ENCODE measurements at places on chromosomes 11 and 22. TPM values are rescaled to one million over a fixed set of nuclear protein-coding genes. Genes with fewer than 3 reads are reported as not detected.

The LRRC75B gene
- polyA plus RNA-seq = 23.4 TPM

The MUC5AC gene
- not detected for polyA plus RNA-seq

The HBE1 gene
- polyA plus RNA-seq = not detected

The SAAL1 gene
- polyA plus RNA-seq = 9.8 TPM

The RFPL1 gene
- not detected for polyA plus RNA-seq

The WNT7B gene
- polyA plus RNA-seq = 2.4 TPM

The SHANK3 gene
- polyA plus RNA-seq = 8.8 TPM

The OR56B1 gene
- not detected for polyA plus RNA-seq

The CLTCL1 gene
- polyA plus RNA-seq = 4.0 TPM

DNA sequence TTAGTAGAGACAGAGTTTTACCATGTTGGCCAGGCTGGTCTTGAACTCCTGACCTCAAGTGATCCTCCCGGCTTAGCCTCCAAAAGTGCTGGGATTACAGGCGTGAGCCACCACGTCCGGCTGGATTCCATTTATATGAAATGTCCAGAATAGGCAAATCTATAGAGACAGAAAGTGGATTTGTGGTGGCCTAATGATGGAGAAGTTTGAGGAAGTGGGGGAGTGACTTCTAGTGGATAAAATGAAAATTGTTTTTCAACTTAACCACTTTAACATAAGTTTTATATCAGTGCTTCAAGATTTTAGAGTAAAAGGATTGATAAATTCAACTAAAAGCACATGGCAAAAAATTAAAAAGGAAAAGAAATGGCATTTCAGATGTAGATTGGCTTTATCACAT is 66.2 kb downstream of the HIPK3 start:
- peaks cover 3% of the 10 kb centered on the region for H3K4me1 ChIP-seq
- no peak overlapping the region for H3K4me3 ChIP-seq
- H3K27me3 ChIP-seq = no peaks in the 10 kb centered on the region

DNA sequence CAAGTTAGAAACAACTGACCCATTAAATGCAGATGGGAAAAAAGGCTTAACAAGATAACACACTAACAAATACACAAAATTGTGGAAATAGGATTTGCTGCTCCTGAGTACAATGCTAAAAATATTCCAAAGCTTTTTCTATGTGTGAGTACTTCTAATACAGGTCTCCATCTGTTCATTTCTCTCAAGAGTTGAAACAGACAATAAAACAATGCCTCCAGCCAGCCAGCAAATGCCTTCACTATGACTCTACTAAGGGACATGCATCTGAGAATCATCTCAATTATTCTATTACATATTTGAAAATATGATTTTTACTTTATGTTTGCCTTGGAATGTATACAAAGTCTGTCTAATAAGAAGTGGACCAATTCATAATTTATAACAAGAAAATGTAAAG is 119.0 kb downstream of the CADM1 start:
- no peaks in the 10 kb centered on the region for H3K27me3 ChIP-seq
- H3K4me3 ChIP-seq = no peak overlapping the region
- no peaks in the 10 kb centered on the region for H3K36me3 ChIP-seq
- H3K27ac ChIP-seq = no peak overlapping the region
- H3K4me1 ChIP-seq = no peaks in the 10 kb centered on the region
- no peak for DNase-seq

GRCh38 chr11:15622231-15622890 is 507.6 kb downstream of the INSC start:
- H3K27ac ChIP-seq = no peak overlapping the region
- H3K4me3 ChIP-seq = no peak overlapping the region
- no peaks in the 10 kb centered on the region for H3K4me1 ChIP-seq

- no peak overlapping the region for H3K27ac ChIP-seq
- H3K36me3 ChIP-seq = no peaks in the 10 kb centered on the region
Observed at GRCh38 chr11:113681711-113682413, 24.2 kb downstream of the TMPRSS5 start.

- H3K27ac ChIP-seq = no peak overlapping the region
- H3K4me3 ChIP-seq = no peak overlapping the region
- no peaks in the 10 kb centered on the region for H3K36me3 ChIP-seq
Observed at GRCh38 chr22:19723983-19724827, 866 bp downstream of the GP1BB start.

DNA sequence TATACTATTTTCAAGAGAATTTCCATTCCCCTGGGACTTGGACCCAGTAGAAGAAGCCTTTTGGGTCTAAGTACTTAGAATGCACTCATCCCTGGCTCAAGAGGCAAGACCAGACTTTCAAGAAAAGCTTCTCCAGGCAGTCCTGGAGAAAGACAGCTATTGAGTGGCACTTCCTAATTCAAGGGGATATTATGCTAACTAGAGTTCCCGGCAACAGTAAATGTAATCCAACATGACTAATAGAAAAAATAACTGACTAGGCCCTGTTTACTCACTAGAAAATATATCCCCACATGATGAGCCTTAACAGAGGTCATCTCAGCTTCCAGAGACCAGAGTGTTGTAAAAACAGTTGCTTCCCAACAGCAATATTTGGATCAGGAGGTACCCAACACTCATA is 47.2 kb upstream of the AKIP1 start:
- no peak overlapping the region for H3K4me3 ChIP-seq
- H3K4me1 ChIP-seq = no peaks in the 10 kb centered on the region
- no peak overlapping the region for H3K27ac ChIP-seq
- DNase-seq = no peak
- H3K27me3 ChIP-seq = no peaks in the 10 kb centered on the region

GRCh38 chr11:94175535-94175934 is 46.9 kb downstream of the PANX1 start:
- no peak overlapping the region for H3K4me3 ChIP-seq
- H3K36me3 ChIP-seq = peaks cover 3% of the 10 kb centered on the region
- H3K27me3 ChIP-seq = no peaks in the 10 kb centered on the region

GRCh38 chr22:49480896-49481658 is 346.6 kb downstream of the BRD1 start:
- no peak overlapping the region for H3K4me3 ChIP-seq
- H3K27ac ChIP-seq = no peak overlapping the region
- peaks cover 4% of the 10 kb centered on the region for H3K27me3 ChIP-seq
- no peaks in the 10 kb centered on the region for H3K4me1 ChIP-seq
- H3K36me3 ChIP-seq = no peaks in the 10 kb centered on the region

DNA sequence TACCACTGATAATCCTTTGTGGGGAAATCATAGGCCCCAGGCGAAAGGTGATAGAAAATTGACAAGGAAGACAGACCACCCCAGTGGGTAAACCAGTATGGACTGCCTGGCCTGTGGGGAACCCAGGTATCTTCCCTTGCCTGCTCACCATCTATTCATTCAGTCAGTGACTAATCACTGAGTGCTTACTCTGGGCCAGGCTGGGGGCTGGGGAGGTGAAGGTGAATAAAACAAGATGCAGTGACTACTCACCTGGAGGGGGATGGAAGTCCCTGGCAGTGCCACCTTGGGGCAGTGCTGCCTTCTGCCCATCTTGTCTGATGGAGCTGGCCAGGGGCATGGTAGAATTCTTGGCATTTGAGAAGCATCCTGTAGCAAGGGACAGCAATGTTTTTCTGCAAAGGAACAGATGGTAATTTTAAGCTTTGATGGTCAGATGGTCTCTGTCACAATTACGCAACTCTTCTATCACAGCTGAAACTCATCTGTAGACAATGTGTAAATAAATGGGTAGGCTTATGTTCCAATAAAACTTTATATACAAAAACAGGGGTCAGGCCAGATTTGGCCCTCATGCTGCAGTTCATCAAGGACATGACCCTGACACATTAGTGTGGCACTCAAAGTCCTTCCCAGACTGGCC is 4.6 kb downstream of the ISX start:
- H3K4me1 ChIP-seq = no peaks in the 10 kb centered on the region
- H3K27ac ChIP-seq = no peak overlapping the region
- no peak for DNase-seq
- H3K4me3 ChIP-seq = no peak overlapping the region

DNA sequence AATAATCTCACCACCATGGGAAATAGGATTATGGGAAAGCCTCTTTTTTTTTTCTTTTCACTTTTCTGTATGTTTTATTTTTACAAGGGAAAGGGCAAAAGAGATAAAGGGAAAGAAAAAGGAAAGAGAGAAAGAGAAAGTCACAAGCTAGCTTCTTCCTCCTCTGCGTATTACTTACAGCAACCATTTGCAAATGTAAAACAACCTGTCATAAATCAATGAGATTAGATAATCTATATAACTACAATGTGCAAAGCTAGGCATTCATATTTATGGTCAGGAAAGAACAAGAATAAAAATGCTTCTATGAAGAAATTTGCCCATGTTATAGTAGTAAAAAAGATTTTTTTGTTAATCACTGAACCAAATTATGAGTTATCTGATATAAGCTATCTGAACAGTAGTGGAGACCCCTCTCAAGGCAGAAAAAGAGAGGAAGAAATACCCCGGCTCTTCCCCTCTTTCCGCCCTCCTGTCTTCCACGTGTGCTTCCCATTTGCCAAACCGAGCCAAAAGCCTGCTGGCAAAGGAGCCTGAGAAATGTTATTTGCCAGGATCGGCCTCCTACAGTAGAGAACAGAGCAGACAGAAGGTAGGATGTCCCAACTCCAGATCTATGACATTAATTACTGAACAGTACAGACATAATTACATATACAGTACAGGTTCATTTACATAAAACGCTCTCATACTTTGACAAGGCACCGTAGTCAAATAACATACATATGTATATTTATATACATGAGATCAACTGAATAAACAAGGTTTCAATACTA is 50.2 kb downstream of the ARHGAP32 start:
- H3K27ac ChIP-seq = no peak overlapping the region
- H3K4me1 ChIP-seq = no peaks in the 10 kb centered on the region
- no peak overlapping the region for H3K4me3 ChIP-seq
- H3K27me3 ChIP-seq = no peaks in the 10 kb centered on the region

- no peaks in the 10 kb centered on the region for H3K4me1 ChIP-seq
- no peak overlapping the region for H3K27ac ChIP-seq
- H3K4me3 ChIP-seq = no peak overlapping the region
- no peaks in the 10 kb centered on the region for H3K27me3 ChIP-seq
- DNase-seq = no peak
- H3K36me3 ChIP-seq = no peaks in the 10 kb centered on the region
Observed at GRCh38 chr11:21430537-21430936, 761.2 kb downstream of the NELL1 start.

DNA sequence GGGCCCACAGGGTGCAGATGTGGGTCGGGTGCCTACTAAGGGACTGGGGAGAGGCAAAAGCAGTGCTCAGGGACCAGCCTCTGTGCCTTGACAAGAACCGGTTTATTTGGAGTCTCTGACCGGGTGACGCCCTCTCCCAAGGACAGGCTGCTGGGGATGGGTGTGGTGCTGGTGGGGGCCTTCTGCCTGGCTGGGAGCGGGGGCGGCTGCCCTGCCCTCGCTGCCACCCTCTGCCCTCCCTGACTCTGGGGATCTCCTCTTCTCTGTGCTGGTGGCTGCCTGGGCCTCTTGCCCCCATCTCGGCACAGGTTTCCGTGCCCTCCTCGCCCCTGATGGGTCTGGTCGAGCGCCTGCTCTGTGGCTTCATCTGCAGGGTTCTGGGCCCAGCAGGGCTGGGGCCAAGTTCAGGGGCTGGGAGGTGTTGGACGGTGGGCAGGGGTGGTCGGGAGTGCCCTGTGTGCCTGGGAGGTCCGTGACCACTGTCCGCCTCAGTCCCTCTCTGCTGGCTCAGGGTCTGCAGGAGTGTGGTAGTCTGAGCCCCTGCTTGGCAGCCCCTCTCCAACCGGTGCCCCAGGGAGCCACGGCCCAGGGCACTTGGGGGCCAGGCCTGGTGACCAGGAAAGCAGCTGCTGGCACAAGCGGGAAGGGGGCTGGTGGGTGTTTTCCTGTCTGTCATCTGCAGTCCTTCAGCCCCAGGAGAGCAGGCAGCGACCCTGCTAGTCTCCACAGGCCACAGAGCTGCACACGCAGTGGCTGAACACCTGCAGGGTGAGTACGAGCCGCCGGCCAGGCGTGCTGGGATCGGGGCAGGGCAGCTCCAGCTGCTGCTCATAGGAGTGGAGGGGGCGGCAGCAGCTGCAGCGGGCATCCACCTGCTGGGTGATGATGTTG is 23.5 kb downstream of the MUC6 start:
- no peak for DNase-seq
- no peaks in the 10 kb centered on the region for H3K27me3 ChIP-seq
- H3K27ac ChIP-seq = no peak overlapping the region
- H3K36me3 ChIP-seq = peaks cover 33% of the 10 kb centered on the region

- no peak overlapping the region for H3K27ac ChIP-seq
- peaks cover 4% of the 10 kb centered on the region for H3K4me1 ChIP-seq
- no peaks in the 10 kb centered on the region for H3K36me3 ChIP-seq
- no peak overlapping the region for H3K4me3 ChIP-seq
- DNase-seq = no peak
Observed at GRCh38 chr11:44555031-44555800, 10.2 kb upstream of the CD82 start.

GRCh38 chr11:61327669-61328071 is 5.2 kb downstream of the DDB1 start:
- no peak for DNase-seq
- no peak overlapping the region for H3K4me3 ChIP-seq
- peaks cover 11% of the 10 kb centered on the region for H3K4me1 ChIP-seq
- H3K27me3 ChIP-seq = no peaks in the 10 kb centered on the region

DNA sequence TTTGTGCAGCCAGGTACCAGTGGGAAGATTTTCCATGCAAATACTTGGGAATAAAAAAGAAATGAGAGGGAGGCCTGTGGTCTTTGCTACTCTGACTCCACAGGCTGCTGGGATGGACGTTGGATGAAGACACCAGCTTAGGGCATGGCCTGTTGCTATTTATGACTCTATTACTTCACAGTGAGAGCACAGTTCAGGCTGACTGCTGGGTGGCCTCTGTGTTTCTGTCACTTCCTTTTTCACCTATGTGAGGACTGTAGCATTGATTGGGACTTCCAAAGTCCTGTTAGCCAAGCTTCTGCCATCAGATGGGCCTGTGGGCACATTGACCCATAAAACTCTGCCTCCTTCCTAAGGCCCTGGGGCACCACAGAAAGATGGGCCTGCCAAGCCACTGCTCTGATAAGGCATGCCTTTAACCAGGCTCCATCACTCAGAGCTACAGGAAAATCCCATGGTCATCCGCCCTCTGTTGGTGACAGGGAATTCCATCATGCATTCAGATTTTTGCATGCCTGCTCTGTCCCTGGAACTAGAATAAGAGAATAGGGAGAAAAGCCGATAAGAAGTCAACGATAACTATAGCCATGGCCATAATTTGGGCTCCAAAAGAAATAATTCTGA is 64.6 kb downstream of the KCNJ1 start:
- no peak overlapping the region for H3K4me3 ChIP-seq
- no peak for DNase-seq
- H3K4me1 ChIP-seq = peaks cover 4% of the 10 kb centered on the region
- peaks cover 3% of the 10 kb centered on the region for H3K36me3 ChIP-seq

GRCh38 chr11:94272738-94273313 is 31.6 kb upstream of the IZUMO1R start:
- no peak overlapping the region for H3K4me3 ChIP-seq
- peak; percentile 42 for DNase-seq
- H3K4me1 ChIP-seq = no peaks in the 10 kb centered on the region
- no peaks in the 10 kb centered on the region for H3K27me3 ChIP-seq
- no peaks in the 10 kb centered on the region for H3K36me3 ChIP-seq
- H3K27ac ChIP-seq = no peak overlapping the region

All from kidney (tissue), 22 donors.